ENCODE measurements at places on chromosomes 2 and 18.

DNA sequence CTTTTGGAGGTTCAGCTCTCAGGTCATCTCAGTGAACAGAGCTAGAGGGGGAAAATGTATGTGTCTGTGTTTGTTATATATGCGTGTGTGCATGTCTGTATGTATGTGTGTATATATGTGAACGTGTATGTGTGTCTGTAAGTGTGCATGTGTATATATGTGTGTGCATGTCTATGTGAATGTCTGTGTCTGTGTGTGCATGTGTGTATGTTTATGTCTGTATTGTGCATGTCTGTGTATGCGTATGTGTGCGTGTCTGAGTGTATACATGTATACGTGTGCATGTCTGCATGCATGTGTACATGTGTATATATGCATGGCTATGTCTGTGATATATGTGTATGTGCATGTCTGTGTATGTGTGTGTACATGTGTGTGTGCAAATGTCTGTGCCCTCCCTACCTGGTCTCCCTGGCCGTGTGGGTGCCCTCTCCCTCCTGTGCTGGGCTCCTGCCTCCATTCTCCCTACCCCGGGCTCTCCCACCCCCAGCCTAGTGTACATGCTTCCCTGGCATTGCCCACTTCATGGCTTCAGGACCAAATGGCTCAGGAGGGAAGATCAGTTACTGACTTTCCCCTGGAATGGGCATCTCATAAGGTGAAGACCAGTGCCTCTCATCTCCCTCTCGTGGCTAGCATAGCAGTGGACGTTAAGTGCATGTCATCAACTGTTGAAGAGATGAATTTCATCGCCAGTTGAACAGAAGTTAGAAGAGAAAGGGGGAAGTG lies 49.9 kb downstream of the TRAF3IP1 start:
- DNase-seq, result no peak

DNA sequence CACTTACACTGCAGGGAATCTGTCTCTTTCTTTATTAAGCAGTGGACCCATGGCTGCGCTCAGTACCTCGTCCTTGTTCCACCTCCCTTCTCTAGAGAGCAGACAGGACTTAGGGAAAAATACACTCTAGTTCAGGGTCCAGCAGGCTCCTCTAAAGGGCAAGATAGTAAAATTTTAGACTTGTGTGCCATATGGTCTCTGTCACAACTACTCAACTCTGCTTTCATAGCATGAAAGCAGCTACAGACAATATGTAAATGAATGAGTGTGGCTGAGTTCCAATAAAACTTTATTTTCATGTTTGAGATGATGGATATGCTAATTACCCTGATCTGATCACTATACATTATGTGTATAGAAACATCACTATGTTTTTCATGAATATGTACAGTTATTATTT lies 163.1 kb downstream of the BABAM2 start:
- no peak for DNase-seq

- no peak for DNase-seq
These were observed 12.6 kb upstream of the POLE4 start for GRCh38 chr2:74945788-74946331.

GRCh38 chr2:226307487-226308322 lies 491.9 kb downstream of the IRS1 start:
- DNase-seq, result no peak

DNA sequence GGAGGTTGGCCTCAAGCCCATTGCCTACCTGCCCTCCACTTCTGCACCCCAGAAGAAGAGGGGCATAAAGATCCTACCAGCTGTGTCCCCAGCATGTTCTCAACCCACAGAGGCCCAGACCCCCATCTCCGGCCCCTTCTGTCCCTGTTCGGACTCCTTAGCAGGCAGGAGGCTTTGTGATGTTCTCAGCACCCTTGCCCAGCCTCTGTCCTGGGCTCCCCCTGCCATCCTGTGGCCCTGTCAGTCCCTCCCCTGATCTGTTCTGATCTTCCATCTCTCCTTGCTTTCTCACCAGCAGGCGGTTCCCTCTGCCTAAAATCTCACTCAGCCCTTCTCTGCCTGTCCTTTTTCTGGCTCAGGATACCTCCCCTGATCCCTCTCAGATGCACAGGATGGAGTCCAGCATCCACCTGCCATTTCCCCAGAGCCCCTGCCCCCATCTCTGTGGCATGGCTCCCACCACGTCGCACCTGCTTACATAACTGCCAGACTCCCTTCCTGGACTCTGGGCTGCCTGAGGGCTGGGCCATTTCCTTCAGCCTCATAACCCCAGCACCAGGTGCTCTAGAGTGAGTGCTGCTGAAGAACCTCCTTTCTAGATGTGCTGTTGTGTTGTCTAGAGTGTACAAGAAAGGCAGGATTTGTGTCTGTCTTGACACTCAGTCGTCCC lies 134.0 kb downstream of the CTIF start:
- no peak for DNase-seq

- no peak for DNase-seq
These were observed 31.6 kb downstream of the MARCO start for GRCh38 chr2:118973542-118973951.

- DNase-seq, result no peak
These were observed 690 bp downstream of the SDC1 start for GRCh38 chr2:20224164-20224715.

GRCh38 chr2:188598551-188598950 lies 306.9 kb downstream of the GULP1 start:
- DNase-seq, result no peak

DNA sequence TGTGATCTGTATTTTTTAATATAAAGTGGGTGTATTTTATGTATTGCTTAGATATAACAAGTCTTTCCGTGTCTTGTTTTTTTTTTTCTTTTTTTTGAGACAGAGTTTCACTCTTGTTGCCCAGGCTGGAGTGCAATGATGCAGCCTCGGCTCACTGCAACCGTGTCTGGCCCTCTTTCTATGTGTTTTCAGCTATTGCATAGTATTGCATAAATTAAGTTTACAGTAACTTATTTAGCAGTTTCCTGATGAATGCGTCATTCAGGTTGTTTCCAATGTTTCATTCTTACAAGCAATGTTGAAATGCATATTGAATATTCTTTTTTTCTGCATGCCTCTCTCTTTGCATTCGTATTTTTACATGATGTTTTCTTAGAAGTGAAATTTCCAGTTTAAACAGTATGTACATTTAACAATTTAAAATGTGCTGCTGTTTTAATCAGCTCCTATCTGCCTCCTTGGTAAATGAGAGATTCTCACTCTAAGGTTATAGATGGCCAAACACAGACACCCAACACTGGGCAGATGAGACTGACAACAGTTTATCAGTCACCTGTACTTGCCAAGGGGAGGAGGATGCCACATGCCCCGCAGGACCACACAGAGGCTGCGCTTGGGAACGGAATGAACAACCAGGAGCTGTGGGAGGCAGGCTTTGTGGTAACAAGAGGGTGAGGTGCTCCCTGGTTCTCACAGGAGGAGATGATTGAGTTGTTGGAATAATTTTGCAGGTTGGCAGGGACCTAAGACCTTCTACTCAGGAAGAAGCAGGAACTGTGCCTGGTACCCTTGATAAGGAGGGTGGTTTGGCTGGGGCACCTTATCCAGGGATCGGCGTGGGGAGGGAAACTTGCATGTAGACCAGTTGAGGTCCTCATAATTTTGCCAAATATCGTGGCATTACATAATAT lies 7.5 kb downstream of the SLC9A4 start:
- DNase-seq, result no peak

DNA sequence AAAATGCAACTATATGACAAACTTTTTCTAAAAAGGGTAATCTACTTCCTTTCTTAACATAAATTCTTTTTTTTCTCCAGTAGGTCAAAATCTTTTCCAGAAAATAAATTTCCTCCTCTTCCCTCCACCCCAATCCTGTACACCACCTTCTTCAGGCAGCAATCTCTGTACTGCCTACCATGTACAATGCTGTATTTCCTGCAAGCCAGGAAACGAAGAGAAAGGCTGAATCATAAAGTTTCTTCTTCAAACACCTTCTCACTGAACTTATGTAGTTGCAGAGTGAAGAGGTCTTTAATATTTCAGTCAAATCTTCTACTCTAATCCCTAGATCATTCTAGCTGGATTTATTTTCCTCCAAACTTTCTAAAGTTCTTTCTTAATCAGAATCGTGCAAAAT lies 18.2 kb upstream of the C2orf66 start:
- no peak for DNase-seq

GRCh38 chr2:33441235-33441810 lies 35.1 kb upstream of the RASGRP3 start:
- DNase-seq, result peak; percentile 77

DNA sequence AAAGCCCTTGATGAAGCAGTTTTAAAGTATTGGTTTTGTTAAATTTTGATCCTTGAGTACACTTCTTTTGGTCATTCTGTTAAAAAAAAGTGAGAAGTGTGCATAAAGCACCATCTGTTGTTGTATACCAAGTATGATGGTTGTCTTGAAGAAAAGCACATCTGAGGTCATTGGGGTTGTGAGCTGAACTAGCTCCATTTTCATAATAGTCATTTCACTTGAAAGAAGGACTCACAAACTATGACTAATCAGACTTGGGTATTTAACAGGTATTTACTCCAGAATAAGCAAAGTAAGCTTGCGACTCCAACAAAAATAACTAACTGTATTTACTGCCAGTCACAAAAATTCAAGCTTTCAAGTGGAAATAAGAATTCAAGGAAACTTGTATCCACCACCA lies 35.1 kb downstream of the CHN1 start:
- no peak for DNase-seq

GRCh38 chr2:74026687-74027241 lies 42.1 kb downstream of the TET3 start:
- DNase-seq, result no peak

DNA sequence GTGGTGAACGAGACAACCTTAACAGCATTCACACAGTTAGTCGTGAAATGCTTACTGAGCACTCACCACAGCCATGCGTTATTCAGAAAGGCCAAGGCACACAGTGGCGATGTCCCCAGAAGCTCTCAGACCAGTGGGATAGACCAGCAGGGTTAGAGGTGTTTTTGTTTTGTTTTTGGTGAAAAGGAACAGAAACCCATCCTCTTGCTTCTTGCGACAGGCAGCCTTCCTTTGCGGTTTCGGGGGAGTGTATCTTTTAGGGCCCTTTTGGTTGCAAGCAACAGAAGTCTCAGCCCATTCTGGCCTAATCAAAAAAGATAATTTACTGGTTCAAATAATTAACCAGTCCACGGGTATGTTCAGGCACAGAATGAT lies 4.7 kb downstream of the GNLY start:
- DNase-seq, result no peak

DNA sequence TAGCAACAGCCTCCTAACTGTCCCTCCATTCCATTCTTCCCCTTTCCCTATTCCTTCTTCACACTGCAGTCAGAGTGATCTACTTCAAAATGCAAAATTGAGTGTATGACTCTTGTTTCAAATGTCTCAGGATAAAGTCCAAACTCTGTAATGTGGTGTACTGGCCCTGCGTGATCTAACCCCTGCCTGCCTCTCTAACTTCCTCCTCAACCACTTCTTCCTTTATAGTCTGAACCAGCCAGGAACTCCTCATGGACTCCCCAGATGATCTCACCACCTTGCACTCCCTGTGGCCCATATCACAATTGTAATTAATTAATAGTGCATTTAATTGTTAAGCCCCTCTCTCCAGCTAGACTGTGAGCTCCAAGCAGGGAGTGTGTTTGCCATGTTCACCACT lies 3.1 kb upstream of the B3GNT2 start:
- no peak for DNase-seq

DNA sequence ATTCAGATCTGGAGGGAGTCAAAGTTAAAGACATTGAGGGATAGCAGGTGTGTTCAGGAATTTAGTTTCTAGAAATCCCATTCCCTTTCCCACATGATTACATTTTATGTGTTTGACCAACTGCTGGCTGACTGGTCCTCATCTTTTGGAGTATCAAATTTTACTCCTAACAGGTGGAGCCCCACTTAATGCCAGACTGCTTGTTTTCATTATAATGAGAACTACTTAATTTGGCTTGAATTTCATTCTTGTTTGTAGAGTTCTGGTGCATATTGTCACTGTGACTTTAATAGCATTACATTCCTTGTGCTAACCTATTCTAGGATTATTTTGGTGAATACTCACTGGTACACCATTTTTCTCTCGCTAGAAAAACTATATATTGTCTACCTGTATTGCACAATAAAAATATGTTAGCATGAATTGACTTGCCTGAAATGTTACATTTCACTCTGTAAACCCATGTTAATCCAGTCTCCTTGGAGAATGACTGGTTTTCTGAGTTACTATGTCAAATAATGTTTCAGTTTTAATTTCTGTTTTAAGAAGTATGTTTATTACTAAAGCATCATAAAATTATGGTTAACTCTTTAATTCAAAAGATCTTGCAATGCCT lies 98.2 kb downstream of the TANC1 start:
- DNase-seq, result no peak

DNA sequence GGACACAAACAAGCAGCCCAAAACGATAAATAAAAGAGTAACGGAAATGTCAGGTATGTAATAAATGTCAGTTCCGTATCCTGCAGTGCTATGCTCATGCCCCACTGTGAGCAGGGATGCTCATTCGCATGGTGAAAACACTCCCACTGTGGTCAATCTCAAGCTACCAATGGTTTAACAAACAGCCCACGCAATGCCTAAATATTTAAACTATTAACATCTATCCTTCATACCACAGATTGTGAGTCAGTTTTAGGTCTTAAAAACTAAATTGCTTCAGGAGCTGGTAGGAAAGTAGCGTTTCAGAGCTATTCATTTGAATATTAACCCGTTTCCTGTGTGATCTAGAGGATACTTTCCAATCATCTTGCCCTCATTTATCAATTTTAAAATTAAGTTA lies 207.4 kb downstream of the TCF4 start:
- DNase-seq, result no peak

DNA sequence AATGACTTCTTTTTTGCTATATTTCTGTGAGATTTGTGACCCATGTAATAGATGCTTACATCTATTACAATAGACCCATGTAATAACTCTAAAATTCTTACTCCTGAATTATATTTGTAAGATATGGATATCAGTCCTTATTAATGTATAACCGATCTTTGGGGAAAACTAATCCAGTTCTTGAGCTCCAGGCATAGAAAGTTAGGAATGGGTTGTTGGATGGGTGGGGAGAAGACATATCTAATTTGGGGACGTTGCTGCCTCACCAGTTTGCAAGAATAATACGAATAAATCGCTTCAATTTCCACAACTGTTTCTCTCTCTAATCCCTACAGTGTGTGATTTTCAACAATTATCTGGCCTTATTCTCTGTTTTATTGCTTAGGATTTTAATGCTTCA lies 13.5 kb downstream of the CAVIN2 start:
- DNase-seq, result no peak

DNA sequence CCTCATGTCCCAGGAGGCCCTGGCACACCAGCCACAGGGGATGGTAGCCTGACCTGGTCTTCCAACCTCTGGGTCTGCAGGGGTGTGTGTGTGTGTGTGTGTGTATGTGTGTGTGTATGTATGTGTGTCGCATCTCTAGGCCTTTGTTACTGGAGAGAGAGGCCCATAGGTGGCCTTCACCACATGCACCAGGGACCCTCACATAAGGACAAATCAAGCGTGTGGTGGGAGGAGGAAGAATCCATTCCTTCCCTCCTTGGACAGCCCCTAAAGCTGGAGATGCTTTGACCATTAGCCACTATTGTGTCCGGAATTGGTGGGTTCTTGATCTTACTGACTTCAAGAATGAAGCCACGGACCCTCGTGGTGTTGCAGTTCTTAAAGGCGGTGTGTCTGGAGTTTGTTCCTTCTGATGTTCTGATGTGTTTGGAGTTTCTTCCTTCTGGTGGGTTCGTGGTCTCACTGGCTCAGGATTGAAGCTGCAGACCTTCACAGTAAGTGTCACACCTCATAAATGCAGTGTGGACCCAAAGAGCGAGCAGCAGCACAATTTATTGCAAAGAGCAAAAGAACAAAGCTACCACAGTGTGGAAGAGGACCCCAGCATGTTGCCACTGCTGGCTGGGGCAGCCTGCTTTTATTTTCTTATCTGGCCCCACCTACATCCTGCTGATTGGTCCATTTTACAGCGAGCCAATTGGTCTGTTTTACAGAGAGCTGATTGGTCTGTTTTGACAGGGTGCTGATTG lies 104.1 kb downstream of the DDX1 start:
- DNase-seq, result no peak

Measured in HCEC 1CT (cell line).